ENCODE measurements at places on chromosomes 3 and 15.
A peak's percentile ranks its signal among the peaks of the same experiment; 100 is the strongest.

- no peak for DNase-seq
Measured at GRCh38 chr3:5258526-5258925, 71.0 kb downstream of the EDEM1 start.

DNA sequence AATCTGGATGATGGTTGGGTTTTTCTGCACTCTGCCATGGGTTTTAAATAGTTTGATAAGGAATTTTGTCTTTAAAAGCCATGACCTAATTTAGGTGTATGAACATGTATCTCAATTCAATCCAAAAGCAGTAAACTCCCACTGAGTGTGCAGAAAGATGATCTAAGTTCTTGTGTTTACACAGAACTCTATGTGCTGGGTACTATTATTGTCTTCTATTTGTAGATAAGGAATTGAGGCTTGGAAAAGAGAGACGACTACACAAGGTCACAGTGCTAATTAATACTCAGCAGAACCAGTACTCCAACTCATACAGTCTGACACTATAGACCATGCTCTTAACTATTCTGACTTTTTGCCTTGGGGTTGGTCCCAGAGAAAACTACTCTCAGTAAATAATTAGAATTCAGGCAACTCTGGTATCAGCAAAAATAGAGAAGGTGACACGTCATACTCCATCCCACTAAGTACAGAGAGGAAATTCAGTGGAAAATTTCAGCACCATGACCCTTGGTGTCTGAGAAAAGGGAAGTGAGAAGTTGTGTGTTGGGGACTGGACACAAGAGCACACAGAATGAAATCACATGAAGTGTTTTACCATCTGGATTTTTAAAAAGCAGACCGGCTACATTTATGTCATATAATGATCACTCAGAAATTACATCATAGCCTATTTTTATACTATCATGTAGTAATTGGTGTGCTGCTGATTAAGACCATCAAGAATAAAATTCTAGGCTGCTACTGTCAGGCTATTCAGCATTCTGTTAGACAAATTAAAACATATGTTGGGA, 18.3 kb upstream of the MYH15 start:
- no peak for DNase-seq

GRCh38 chr15:68781766-68782588, 38.7 kb downstream of the ANP32A start:
- no peak for DNase-seq

GRCh38 chr3:157572559-157573270, 69.5 kb upstream of the VEPH1 start:
- peak; percentile 46 for DNase-seq

DNA sequence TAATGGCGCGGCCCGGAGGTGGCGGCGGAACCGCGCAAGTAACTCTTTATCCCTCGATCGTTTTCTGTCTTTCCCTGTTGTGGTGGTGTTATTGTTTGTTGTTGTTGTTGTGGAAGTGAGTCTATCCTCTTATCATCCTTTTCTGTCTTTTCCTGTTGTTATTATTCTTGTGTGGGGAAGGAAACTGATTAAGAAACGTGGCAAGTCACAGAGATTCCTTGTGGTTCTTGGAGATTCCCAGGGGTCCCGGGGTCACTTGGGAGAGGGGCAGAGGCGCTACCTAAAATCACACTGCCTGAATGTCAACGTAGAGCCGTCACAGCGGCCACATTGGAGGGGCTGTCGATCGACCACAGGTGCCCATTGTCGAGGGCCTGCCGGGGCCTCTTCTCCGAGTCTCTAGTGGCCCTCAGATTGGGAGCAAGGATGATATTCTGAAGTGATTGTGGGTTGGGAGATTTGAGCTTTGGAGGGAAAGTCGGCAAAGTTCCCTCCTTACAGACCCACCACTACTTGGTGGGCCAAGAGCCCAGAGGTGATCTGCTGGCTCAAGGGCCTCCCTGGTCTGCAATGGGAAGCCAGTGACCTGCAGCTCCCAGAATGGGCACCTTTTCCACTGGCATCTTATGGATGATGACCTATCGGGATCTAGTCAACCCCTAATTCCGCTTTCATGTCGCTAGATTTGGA, 790 bp downstream of the PARP14 start:
- DNase-seq = peak; percentile 5

GRCh38 chr3:4568841-4569240, 75.7 kb downstream of the ITPR1 start:
- no peak for DNase-seq

GRCh38 chr3:72655723-72656122, 192.5 kb downstream of the SHQ1 start:
- DNase-seq = no peak

- DNase-seq = no peak
Measured at GRCh38 chr15:23420806-23421575, 26.1 kb downstream of the GOLGA6L2 start.

GRCh38 chr3:131393868-131394267, 12.3 kb downstream of the NUDT16 start:
- DNase-seq = no peak

DNA sequence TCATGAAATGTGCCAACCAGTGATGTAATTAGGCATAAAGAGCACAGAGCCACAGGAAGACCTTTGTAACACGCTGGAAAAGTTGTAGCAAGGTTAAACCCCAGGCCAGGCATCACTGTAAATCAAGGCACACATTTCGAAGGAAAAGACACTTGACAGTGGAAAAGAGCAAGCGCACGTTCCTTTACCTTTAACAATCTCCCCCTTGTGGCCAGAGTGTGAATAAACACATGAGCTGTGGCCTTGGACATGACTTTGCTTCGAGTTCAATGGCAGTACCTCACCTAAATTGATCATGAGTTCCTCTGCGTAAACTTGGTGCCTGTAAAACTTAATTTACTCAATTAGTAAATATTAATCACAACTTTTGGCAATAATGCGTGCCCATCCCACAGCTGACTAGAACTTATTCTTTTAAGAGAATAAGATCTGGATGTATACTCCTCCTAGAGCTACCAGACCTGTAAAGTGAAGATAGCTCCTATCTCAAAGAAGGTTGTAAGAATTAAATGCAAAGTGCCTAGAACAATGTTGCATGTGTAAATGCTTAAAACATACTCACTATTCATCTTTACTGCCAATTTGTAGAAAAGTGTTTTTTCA, 757.0 kb upstream of the NECTIN3 start:
- peak; percentile 45 for DNase-seq

DNA sequence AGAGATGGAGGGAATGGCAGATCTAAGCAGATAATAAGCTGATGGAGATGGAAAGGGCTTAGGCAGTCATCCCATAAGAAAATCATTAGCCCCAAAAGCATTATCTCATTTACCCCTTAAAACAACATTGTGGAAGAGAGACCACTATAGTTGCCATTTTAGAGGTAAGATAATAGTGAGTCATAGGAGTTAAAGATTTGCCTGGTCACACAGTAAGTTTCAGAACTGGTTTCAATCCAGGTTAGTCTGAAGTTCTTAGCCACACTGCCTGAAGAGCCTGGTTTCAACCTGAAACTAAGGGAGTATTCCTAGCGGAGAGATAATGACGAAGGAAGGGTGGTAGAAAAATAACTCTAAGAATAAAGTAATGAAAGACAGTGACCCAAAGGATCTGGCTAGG, 13.0 kb upstream of the UBR1 start:
- no peak for DNase-seq

GRCh38 chr3:194782698-194783404, 97.2 kb downstream of the FAM43A start:
- peak; percentile 75 for DNase-seq

DNA sequence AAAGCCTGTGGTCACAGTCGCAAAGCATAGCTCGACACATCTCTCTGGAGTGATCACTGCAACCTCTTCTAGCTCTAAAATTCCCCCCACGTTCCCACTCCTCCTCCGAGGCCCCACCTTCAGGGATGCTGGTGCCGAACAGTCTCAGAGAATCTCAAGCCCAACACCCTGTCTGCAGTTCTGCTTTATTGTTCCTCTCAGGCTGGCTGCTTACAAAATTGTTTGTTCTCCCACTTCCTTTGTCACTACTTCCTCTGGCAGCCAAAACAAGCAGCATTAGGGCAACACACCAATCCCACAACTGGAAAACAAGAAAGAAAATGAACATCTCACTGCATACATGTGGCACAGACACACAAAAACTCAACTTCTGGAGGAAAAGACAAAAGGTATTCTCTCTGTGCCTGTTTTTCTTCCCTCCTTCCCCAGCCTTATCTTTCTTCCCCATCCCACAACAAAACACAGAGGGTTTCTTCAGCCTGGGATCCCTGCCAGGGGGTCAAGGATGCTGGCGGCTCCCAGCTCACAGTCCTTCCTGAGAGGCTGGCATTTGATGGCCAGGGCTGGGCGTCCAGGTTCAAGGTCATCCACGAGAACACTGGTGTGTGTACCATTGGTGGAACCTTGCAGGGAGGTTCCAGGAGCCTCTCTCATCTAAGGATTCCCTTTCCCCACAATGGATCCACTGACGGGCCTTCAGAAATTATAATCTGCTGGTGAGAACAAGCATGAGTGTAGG, 108.4 kb downstream of the TMCO5A start:
- DNase-seq = no peak

- peak; percentile 92 for DNase-seq
Measured at GRCh38 chr3:149534671-149535332, 60.3 kb downstream of the TM4SF4 start.

DNA sequence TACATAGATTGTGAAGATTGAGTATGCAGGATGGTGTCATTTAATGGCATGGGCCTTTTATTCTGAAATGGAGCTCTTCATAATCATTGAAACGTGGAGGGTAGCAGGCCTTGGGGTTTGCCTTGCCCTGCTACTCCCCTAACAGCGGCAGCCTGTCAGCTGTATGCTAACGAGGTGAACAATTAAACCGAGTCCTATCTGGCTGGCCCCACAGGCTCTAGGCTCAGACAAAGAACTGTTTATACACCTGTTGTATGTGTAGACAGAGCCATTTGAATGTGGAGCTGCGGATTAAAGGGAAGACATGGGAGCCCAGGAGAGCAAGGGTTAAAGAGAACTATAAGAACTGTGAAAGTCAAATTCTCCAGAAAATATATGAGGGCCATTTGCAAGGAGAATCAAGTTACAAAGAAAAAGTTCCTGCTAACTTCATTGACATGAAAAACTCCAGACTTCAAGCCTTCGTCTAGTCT, 116.7 kb upstream of the CGNL1 start:
- DNase-seq = no peak

DNA sequence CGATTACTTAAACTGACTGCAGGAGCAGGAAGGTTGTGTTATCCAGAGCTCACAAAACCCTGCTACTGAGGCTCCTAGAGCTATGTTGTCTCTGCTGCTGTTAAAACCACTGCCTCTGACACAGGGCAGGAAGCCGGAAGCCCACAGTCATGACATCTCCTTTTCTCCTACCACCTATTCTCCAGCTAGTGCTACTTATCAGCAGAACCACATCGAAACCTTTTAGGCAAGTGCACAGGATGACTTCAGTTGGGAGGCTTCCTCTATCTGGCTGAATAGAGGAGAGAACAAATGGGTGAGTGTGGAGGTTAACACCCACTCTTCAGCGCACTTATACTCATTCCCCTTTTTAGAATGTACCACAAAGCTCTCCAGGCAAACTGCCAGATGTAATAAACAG, 638.0 kb downstream of the OTOL1 start:
- no peak for DNase-seq

- no peak for DNase-seq
Measured at GRCh38 chr3:107994956-107995715, 95.7 kb downstream of the CD47 start.

DNA sequence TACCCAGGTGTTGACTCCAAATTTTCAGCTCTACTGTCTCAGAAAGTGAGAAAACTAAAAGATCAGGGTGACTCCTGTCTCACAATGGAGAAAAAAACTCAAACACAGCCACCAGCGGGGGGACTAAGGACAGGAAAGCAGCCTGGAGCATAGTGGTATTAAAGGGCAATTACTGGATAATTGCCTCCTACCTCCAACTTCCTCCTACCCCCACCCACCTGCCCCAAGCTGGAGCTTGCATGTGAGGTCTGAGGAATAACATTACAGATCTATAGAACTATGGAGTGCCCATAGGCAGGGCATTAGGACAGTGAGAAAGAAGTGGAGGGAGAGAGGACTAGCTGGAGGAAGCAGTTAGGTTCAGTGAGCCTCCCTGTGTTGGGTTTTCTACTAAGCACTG, 2.7 kb upstream of the PCCB start:
- no peak for DNase-seq

- no peak for DNase-seq
Measured at GRCh38 chr15:45869034-45869668, 234.3 kb downstream of the SQOR start.

GRCh38 chr3:159787794-159788205, 200.8 kb upstream of the IL12A start:
- DNase-seq = peak; percentile 90

DNA sequence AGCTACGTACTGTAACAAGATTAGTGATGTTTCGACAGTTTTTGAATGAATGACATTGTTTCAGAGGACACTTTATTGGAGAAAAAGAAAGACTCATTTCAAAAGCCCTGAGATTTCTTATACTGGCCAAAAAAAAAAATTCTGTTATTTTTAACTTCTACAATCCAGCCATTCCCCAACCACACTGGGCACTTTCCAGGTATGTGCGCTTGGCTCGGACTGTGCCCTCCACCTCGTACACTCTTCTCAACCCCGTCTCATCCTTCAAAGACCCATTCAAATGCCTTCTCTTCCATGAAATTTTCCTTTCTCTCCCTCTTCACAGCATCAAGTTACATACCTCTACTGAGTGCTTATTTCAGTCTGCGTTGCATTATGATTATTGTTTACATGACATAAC, 328.5 kb upstream of the SOX2 start:
- no peak for DNase-seq

DNA sequence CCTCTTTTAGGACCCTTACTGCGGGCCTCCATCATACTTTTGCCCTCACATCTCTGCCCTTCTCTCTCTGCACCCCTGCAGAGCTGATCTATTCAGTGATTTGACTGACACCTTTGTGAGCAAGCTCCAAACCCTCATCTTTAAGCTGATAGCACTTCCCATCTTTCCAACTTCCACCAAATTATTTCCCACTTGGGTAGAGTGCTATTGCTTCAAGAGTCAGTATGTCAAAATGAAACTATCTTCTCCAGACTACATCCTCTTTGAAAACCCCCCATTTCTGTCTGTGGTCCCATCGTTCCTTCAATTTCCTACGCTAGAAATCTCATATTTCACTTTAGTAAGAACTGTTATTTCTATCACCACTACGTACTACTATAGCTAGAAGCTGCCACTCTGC, 19.7 kb downstream of the ZWILCH start:
- DNase-seq = no peak

- DNase-seq = no peak
Measured at GRCh38 chr15:100191161-100191560, 150.6 kb downstream of the ADAMTS17 start.

- no peak for DNase-seq
Measured at GRCh38 chr3:70640481-70640880, 328.0 kb upstream of the MDFIC2 start.

- no peak for DNase-seq
Measured at GRCh38 chr15:26043018-26043417, 179.9 kb upstream of the ATP10A start.

GRCh38 chr15:48861813-48862431, 16.0 kb upstream of the EID1 start:
- peak; percentile 86 for DNase-seq

GRCh38 chr3:144511346-144511745, 539.7 kb downstream of the DIPK2A start:
- DNase-seq = no peak

All from fibroblast of lung (primary cell).